Stimulated activated CD8-positive, alpha-beta memory T cell treated with anti-CD3 and anti-CD28 coated beads, Interleukin-4, amount 100 ng/mL, for 1 hour (primary cell): ENCODE measurements at places on chromosomes 5 and 9.

DNA sequence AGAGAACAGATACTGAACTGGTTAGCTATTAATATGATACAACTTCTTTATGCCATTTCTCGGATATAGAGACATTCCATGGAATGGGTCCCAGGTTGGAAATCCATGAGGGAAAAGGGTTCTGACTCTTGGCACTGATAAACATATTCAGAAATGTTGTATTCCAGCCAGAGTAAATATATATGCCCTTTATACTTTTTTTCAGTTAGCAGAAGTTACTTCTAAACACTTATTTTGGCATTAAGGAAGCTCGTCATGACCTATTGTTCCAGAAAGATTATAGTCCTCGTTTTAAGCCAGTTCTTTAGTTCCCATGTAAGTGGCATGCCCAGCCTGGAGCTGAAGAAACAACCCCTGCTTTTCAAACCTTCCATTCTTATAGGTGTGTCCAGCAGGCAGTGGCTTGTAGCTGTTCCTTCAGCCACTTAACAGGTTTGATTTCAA, 181.6 kb downstream of the CD180 start:
- no peak for DNase-seq

DNA sequence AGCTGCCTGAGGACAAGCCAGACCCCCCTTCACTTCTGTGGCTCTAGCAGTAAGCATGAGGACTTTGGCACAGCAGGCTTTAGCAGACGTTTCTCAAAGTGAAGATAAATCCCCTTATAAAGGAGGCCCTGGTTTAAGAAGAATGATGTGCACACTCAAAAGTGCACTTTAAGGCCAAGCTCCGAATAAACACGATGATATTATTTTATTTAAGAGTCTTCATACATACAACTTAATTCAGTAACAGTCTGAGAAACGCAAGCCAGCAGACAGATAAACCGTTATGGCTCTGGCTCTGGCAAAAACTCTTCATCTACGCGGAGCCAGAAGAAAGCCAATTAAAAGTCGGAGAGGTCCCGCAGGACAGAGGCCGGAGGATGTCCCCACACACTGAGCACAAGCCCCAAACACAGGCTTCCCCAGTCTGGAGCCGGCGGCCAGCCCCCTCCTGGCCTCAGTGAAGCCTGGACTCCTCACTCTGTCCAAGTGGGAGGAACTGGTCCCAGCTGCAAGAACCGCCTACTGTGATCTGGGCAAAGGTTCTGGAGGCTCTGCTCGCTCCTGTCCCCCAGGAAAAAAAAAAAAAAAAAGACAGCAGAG, 44.6 kb downstream of the ADAMTS2 start:
- DNase-seq: no peak

DNA sequence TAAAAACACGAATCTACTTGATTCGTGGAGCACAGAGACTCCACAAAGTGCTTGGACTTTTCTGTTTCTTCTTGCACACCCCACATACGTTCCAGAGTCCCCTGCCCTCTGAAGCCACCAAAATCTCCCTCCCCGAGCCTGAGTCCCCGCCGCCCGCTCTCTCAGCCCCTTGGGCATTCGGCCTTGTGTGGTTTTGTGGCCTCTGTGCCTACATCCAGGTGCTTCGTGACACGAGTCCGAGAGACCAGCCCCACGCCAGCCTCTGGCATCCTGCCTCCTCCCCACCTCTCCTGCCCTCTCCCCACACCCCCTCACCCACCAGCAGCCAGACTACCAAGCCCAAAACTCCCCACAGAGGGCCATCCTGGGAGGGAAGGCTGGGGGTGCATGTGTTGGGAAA, 87.8 kb upstream of the PPP1R26 start:
- no peak for DNase-seq

DNA sequence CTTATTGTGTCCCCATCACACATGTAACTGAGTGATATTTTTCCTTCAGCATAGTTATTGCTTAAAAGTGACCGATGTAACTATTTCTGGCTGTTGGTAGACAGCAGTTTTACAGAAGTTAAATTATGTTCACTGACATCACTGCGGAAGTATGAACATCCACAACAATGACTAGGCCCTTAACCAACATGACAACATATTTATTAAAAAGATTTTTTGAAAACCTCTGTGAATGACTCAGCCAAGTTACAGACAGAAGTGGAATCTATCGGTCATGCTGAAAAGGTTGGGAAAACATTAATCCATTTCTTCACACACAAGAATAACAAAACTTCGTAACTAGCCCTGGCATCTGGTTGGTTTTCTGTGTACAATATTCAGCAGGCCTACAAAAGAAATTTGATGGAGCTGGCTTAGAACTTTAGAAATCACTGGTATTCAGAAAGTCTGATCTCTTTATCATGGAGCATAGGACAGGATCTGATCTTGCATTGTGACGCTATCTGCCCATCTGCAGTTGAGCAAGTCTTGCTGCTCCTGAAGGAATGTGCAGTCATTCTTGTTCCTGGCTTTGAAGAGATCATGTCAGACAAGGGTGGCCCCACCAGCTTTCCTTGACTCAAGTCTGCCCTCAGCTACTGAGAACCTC, 6.5 kb downstream of the GLIS3 start:
- DNase-seq: no peak

GRCh38 chr5:169696621-169697510, 59.8 kb downstream of the DOCK2 start:
- DNase-seq: no peak

DNA sequence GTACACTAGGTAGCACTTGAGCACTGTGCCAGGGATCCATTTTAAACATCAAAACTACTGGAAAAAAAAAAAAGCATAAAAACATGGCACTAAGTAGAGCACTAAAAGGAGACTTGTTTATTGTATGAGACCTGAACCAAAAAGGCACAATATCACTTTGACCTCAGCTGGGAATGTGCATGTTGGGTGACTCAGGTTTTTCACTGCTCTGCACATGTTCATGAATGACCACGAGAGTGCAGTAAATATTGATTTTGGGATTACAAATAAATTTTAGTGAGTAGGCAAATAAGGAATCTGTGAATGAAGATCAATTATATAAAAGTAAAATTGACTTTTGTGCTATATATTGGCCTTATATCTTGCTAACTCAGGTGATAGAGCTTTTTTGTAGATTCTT, 11.8 kb downstream of the RMI1 start:
- DNase-seq: no peak

DNA sequence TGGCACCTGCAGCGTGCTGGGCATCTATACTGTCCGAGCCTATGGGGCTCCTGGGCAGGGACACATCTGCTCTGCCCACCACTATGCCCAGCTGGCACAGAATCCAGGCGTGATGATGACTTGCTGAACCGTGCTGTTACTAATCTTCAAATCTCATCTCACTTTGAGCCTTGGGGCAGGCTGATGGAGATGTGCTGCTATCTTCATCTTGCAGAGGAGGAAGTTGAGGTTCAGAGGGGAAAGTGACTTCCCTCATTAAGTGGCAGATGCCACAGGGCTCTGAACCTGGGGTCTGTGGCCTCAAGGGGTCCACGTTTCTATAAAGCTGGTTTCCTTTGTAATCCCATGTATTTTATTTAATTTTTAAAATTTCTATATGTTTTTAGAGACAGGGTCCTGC, 4.7 kb downstream of the SLC2A6 start:
- DNase-seq: no peak

- no peak for DNase-seq
Measured at GRCh38 chr5:65474130-65474711, 7.5 kb downstream of the ADAMTS6 start.

- no peak for DNase-seq
Measured at GRCh38 chr5:21094619-21095018, 1106.6 kb upstream of the CDH18 start.
